Chondrocyte (in vitro differentiated cells): ENCODE measurements at places on chromosomes 7 and 10. TPM values are rescaled to one million over a fixed set of nuclear protein-coding genes. Genes with fewer than 3 reads are reported as not detected.

The DPYSL4 gene
- 19.9 to 37.6 TPM (median 35.2 TPM) in 3 replicates for total RNA-seq

The TMEM236 gene
- 0.07 to 0.23 TPM (median 0.22 TPM) in 3 replicates for total RNA-seq

- no peaks in the 10 kb centered on the region for H3K27me3 ChIP-seq
- no peak overlapping the region for H3K27ac ChIP-seq
- H3K36me3 ChIP-seq, result peaks cover 14% of the 10 kb centered on the region
- DNase-seq, result no peak
Measured at GRCh38 chr7:94594882-94595281, 61.1 kb downstream of the SGCE start.

DNA sequence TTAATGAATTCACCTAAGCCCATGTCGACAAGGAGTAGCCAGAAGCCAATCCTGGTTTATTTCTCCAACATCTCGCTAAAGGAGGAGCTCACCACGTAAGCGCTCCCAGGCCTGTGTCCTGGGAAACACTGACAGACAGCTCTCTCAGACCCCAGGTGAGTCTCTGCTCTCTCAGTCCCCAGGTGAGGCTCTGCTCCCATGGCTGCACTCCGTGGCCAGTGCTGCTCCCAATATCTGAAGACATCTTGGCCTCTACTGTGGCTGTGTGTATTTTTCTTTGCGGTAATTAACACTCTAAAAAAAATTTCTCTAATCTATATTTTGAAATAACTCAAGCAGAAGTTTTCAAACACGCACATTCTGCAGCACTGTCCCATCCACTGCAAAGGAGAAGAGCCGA is 564.5 kb downstream of the PTPRN2 start:
- H3K4me3 ChIP-seq, result no peak overlapping the region
- no peaks in the 10 kb centered on the region for H3K27me3 ChIP-seq
- H3K36me3 ChIP-seq, result no peaks in the 10 kb centered on the region
- no peak for DNase-seq
- H3K27ac ChIP-seq, result no peak overlapping the region
- H3K4me1 ChIP-seq, result no peaks in the 10 kb centered on the region

GRCh38 chr7:39446546-39446945 is 119.7 kb upstream of the YAE1 start:
- H3K27ac ChIP-seq, result no peak overlapping the region
- H3K36me3 ChIP-seq, result peaks cover 1% of the 10 kb centered on the region
- no peak for DNase-seq
- peaks cover 15% of the 10 kb centered on the region for H3K27me3 ChIP-seq
- no peak overlapping the region for H3K4me3 ChIP-seq

The ARHGEF35 gene
- total RNA-seq, result 0.75 to 2.7 TPM (median 2.0 TPM) in 3 replicates

DNA sequence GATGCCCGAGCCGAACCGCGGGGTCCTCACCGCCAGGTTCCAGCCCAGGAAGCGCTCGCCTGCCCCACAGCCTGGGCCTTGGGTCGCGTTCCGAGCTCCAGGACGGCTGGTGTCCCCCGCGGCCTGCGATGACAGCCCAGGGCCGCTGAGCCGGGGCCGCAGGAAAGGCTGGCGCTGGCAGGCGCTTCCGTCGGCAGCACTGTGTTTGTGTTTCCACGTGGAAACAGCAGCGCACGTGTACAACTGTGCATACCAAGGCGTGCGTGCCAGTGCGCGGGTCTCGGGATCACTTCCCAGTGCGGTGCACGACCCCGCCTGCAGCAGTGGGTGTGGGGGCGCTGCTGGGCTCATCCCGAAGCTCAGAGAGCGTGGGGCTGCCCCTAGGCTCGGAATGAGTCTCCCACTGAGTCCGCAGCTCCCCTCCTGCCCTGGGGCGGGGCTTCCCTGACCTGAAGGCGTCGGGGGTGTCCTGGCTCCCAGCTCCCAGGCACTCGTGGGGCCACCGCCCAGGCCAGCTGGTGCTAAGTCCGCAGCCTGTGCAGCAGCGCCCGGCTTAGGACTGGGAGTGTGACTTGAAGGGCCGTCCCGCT is 17.2 kb downstream of the AP5Z1 start:
- H3K27ac ChIP-seq, result no peak overlapping the region
- no peak overlapping the region for H3K4me3 ChIP-seq
- H3K27me3 ChIP-seq, result no peaks in the 10 kb centered on the region
- H3K36me3 ChIP-seq, result peaks cover 19% of the 10 kb centered on the region
- no peaks in the 10 kb centered on the region for H3K4me1 ChIP-seq
- no peak for DNase-seq
